ENCODE measurements at places on chromosomes 2 and 18. TPM values are rescaled to one million over a fixed set of nuclear protein-coding genes. Genes with fewer than 3 reads are reported as not detected.

The CPS1 gene
- total RNA-seq: 0.96 TPM

The RNF144A gene
- 49.0 TPM for total RNA-seq

DNA sequence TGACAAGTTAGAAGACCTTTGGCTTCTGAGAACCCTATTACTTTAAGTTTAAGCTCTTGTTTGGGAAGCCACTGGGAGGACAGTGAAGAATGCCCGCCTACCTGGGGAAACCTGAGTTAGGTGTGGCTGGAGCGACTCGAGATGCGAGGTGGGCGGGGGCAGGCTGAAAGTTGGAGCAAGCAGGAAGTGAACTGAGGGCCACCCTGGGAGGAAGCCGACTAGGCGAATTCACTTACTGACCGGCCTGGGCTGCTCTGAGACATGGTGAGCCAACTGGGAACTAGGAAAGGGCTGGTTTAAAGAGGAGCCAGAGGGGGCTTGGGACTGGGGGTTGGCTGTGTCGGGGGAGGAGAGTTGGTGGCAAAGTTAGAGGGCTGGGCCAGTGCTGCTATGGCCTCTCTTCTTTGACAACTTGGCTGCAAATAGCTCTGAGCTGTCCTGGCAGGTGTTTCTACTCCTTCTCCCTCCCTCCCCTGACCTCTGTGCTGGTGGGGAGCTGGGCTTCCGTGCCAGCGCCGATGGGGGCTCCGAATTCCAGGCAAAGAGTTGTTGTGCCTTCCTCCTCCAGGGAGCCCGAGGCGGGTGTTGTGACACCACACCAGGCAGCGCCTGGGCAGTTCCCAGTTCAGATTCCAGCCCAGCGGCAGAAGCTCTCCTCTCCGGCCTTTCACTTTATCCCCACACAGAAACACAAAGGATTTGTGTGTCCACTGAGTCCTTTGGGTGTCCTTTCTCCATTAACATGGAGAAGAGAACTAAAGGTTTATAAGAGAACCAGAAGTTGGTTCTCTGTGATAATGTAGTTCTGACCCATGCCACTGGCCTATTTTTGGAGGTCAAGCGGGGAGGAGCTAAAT lies at the start of gene VAMP8:
VAMP8 (plus strand) TSS at position 201 of the 857 bp plus-strand sequence; CDS start at position 262, 61 bp downstream.
- H3K27me3 ChIP-seq: no peaks in the 10 kb centered on the region
- peak within 1 kb of the TSS; percentile 90 for H3K4me3 ChIP-seq
- peaks cover 7% of the 10 kb centered on the region for H3K36me3 ChIP-seq
- H3K27ac ChIP-seq: peak within 1 kb of the TSS; percentile 87

DNA sequence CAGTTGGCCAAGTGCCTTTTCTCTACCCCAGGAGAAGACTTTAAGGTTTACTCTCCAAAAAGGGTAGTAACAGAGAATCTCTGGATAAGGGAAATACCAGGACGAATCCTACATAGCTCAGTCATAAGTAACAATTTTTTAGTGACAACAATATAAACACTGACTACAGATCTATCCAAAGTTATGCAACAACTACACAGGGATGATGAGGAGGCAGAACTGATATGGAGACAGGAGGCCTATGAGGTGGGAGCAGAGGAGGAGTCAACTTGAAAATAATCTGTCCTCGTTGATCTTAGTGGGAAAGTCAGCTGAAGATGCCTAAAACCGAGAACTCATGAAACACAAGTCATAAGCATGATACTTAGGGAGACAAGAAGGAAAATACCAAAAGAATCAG lies 40.2 kb downstream of the SLC35F5 start:
- no peak overlapping the region for H3K4me3 ChIP-seq
- no peaks in the 10 kb centered on the region for H3K27me3 ChIP-seq
- DNase-seq: no peak
- peaks cover 12% of the 10 kb centered on the region for H3K36me3 ChIP-seq
- no peaks in the 10 kb centered on the region for H3K4me1 ChIP-seq

The ABCG5 gene
- total RNA-seq: not detected

DNA sequence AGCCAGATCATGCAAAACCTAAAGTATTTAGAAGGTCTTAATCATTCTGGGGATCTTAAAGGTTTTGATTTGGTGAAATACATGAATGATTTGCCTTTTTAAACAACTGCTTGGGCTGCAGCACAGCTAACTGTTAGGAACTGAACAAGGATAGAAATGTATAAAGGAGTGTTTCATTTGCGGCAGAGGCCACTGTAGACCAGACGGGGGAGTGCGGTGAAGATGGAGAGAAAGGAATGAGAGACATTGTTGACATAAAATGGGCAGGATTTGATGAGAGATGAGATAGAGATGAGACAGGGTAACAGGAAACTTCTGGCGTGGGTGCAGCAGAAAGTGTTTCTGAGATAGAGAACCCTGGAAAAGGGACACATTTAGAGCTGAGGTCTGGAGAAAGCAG lies 308.1 kb downstream of the TMX3 start:
- DNase-seq: no peak
- H3K36me3 ChIP-seq: no peaks in the 10 kb centered on the region
- no peaks in the 10 kb centered on the region for H3K4me1 ChIP-seq
- H3K4me3 ChIP-seq: no peak overlapping the region
- no peak overlapping the region for H3K27ac ChIP-seq
- no peaks in the 10 kb centered on the region for H3K27me3 ChIP-seq

GRCh38 chr2:207165121-207166038 lies at the start of gene KLF7:
TSS of gene KLF7 (minus strand) at chr2:207165948. CDS start at chr2:207165568, 380 bp downstream.
- peak within 1 kb of the TSS; percentile 95 for H3K4me3 ChIP-seq
- H3K36me3 ChIP-seq: peaks cover 9% of the 10 kb centered on the region
- peaks cover 46% of the 10 kb centered on the region for H3K4me1 ChIP-seq
- peak within 1 kb of the TSS; percentile 96 for H3K27ac ChIP-seq
- H3K27me3 ChIP-seq: no peaks in the 10 kb centered on the region
